SW 1271 (cell line): ENCODE measurements at places on chromosomes 7 and 10.

GRCh38 chr10:71835671-71836595 is 15.1 kb downstream of the PSAP start:
- DNase-seq, result no peak

DNA sequence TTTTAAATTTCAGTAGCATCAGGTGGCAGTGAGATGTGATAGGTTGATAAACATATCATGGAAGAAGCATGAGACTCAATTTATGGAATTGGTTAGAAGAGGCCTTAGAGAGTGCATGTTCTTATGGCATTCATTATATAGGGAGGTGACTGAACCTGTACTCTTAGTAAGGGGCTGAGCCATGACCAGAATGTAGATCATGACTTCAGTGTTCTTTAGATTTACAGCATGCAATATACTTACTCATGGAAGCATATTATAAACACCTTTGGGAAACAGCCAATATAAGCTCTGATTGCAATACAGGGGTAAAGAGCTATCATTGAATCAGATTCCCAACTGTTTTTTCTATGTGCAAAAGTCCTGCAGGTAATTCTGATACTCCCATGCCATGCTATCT is 50.2 kb downstream of the NT5C3A start:
- DNase-seq, result no peak

DNA sequence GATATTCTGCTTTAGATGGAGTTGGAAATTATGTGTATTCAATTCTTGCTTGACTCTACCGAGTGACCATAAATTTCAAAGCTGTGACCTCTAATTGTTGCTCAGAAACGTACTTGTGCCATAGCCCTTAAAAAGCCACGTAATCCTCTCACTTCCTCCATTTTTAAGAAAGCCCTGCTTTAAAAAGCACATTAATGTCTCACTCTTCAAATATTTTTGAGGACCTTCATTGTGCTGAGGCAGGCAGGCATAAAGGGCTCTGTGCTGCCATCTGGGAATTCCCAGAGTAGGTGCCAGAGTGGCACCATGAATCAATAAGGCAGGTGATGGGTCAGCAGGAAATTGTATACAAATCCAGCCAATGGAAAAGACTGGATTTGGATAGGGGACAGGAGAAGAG is 97.7 kb upstream of the FAM204A start:
- no peak for DNase-seq

DNA sequence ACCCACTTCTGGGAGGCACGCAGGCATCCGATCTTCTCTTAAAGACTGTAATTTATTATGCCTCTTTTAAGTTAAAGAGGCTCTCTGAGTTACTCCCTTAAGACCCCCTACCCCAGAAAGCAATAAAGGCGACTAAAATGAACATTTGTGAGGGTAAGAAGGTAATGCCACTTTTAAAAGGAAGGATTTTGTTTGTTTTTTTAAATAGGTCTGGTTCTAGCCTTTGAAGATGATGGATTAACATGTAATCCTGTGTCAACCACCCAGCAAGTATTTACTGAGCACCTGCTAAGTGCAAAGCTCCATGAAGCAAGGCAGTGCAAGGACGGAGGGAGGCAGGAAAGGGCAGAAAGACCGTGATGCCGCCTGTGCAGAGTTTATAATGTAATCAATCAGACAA is 26.1 kb downstream of the SH3PXD2A start:
- no peak for DNase-seq

DNA sequence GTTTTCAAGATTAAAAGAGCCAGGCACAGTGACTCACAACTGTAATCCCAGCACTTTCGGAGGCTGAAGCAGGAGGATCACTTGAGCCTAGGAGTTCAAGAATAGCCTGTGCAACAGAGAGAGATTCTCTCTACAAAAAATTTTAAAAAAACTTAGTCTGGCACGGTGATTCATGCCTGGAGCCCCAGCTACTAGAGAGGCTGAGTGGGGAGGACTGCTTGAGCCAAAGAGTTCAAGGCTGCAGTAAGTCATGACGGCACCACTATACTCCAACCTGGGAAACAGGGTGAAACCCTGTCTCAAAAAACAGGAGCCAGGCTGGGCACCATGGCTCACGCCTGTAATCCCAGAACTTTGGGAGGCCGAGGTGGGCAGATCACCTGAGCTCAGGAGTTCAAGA is 86.6 kb upstream of the KCTD7 start:
- no peak for DNase-seq

- DNase-seq, result no peak
These were observed 122.7 kb downstream of the INSYN2A start for GRCh38 chr10:127073666-127074065.
